Fibroblast of lung (primary cell): ENCODE measurements at places on chromosomes 16 and 17.
A peak's percentile ranks its signal among the peaks of the same experiment; 100 is the strongest.

GRCh38 chr17:40419559-40420331 lies 2.0 kb upstream of the TOP2A start:
- no peak overlapping the region for H3K4me3 ChIP-seq
- H3K4me1 ChIP-seq = peaks cover 7% of the 10 kb centered on the region
- H3K27ac ChIP-seq = no peak overlapping the region
- DNase-seq = no peak
- H3K27me3 ChIP-seq = no peaks in the 10 kb centered on the region

DNA sequence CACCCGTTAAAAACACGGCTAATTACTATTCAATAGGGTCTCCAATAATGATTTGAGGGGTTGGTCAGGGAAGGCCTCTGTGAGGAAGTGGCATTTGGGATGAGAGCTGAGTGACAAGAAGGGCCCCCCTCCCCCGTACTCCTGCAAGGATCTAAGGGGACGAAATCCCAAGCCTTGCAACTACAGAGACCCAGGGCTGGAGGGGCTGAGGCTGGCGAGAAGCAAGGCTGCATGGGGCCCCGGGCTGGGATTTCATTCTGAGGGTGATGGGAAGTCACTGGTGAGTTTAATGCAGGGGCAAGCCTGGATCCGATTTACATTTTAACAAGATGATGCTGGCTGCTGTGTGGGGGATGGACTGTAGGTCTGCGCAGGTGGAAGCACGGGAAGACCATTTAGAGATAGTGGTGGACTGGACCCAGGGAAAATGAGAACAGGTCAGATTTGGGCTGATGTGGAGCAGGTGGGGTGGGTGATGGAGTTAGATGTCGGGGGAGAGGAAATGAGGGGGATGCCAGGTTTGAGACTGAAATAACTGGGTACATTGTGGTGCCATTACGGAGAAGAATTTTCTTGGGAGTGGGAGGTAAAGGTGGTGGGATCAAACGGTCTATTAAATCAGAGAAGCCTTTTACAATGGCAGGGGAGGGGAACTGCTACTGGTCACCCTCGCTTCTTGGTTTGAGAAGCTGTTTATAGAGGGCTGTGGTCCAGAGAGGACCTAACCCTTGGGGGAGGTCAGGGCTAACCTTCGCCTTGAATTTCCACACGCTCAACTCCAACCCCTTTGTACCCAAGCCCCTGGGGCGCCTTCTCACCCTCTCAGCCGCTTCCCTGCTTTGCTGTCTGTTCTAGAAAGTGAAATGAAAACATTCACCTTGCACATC lies 932 bp upstream of the MYBBP1A start:
- H3K4me1 ChIP-seq = peaks cover 5% of the 10 kb centered on the region
- peaks cover 13% of the 10 kb centered on the region for H3K36me3 ChIP-seq
- no peak for DNase-seq
- peak overlapping the region; percentile 97 for H3K4me3 ChIP-seq

GRCh38 chr16:82801361-82801760 lies 174.6 kb downstream of the CDH13 start:
- DNase-seq = peak; percentile 72
- no peaks in the 10 kb centered on the region for H3K27me3 ChIP-seq
- H3K4me3 ChIP-seq = no peak overlapping the region
- H3K27ac ChIP-seq = no peak overlapping the region

- peaks cover 5% of the 10 kb centered on the region for H3K27me3 ChIP-seq
- no peak for DNase-seq
- H3K4me1 ChIP-seq = no peaks in the 10 kb centered on the region
- H3K27ac ChIP-seq = no peak overlapping the region
- H3K4me3 ChIP-seq = no peak overlapping the region
- H3K36me3 ChIP-seq = no peaks in the 10 kb centered on the region
Measured at GRCh38 chr16:22660441-22661160, 149.9 kb downstream of the NPIPB5 start.

- no peak overlapping the region for H3K4me3 ChIP-seq
Measured at GRCh38 chr16:75615619-75616018, 7.5 kb downstream of the ADAT1 start.

GRCh38 chr17:82283208-82283749 lies 9.8 kb upstream of the CSNK1D start:
- no peak overlapping the region for H3K27ac ChIP-seq
- H3K27me3 ChIP-seq = no peaks in the 10 kb centered on the region
- no peaks in the 10 kb centered on the region for H3K36me3 ChIP-seq
- DNase-seq = peak; percentile 86

- peak overlapping the region; percentile 68 for H3K4me3 ChIP-seq
- peak overlapping the region; percentile 93 for H3K27ac ChIP-seq
- peaks cover 8% of the 10 kb centered on the region for H3K4me1 ChIP-seq
- DNase-seq = no peak
- H3K27me3 ChIP-seq = no peaks in the 10 kb centered on the region
Measured at GRCh38 chr17:56913353-56913866, 439 bp downstream of the TRIM25 start.

DNA sequence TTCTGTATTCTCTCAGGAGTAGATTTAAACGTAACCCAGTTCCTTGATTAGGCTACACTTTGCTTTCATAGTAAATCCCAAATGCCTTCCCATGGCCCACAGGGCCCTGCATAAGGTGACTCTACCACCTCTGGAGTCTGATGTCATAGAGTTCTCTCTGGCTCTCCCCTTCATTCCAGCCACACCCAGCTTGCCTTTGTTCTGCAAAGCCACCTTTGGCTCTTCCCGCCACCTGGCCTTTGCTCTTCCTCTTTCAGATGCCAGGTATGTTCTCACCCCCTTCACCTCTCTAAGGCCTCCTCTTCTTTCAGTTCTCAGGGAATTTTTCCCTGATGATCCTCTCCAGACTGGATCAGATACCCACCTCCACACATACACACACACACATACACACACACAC lies 141.3 kb upstream of the HSBP1 start:
- no peak overlapping the region for H3K4me3 ChIP-seq
- H3K27ac ChIP-seq = no peak overlapping the region
- H3K36me3 ChIP-seq = no peaks in the 10 kb centered on the region
- DNase-seq = no peak
- no peaks in the 10 kb centered on the region for H3K4me1 ChIP-seq

DNA sequence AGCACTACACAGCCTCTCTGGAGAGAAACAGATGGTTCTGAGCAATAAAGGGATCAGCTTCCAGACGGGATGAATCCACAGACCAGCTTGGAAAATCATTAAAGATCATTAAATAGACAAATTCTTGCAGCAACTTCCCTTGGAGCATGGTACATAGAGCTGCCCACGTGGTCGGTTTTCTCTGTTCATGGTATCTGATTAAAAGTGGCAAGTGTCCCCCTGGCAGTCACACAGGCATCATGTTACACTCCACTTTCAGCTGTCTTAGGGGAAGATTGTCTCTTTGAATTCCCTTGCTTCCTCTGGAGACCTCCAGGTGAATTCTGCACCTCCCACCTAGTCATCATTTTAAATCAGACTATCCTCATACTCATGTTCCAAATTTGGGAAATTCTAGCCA lies 92.2 kb upstream of the CACNG3 start:
- H3K4me1 ChIP-seq = no peaks in the 10 kb centered on the region
- no peaks in the 10 kb centered on the region for H3K36me3 ChIP-seq
- H3K27ac ChIP-seq = no peak overlapping the region
- no peaks in the 10 kb centered on the region for H3K27me3 ChIP-seq
- DNase-seq = no peak

DNA sequence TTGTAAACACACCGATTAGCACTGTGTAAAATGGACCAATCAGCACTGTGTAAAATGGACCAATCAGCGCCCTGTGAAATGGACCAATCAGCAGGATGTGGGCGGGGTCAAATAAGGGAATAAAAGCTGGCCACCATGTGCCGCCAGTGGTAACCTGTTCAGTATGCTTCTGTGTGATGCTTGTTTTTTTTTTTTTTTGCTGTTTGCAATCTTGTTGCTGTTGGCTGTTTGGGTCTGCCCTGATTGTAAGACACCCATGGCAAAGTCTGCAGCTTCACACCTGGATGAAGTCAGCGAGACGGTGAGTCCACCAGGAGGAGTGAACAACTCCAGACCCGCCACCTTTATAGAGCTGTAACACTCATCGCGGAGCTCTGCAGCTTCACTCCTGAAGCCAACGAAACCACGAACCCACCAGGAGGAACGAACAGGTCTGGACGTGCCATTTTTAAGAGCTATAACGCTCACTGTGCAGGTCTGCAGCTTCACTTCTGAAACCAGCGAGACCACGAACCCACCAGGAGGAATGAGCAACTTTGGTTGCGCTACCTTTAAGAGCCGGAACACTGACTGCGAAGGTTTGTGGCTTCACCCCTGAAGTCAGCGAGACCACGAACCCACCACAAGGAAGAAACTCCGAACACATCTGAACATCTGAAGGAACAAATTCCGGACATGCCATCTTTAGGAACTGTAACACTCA lies 85.0 kb upstream of the MED9 start:
- peaks cover 2% of the 10 kb centered on the region for H3K27me3 ChIP-seq
- no peak overlapping the region for H3K4me3 ChIP-seq
- no peaks in the 10 kb centered on the region for H3K4me1 ChIP-seq
- H3K27ac ChIP-seq = no peak overlapping the region
- peak; percentile 57 for DNase-seq
- no peaks in the 10 kb centered on the region for H3K36me3 ChIP-seq

GRCh38 chr17:55830699-55831471 lies 80.0 kb downstream of the PCTP start:
- DNase-seq = no peak
- no peak overlapping the region for H3K4me3 ChIP-seq
